SJSA1 (cell line): ENCODE measurements at places on chromosomes 6 and 20. TPM values are rescaled to one million over a fixed set of nuclear protein-coding genes. Genes with fewer than 3 reads are reported as not detected.

LRRC73 gene
- total RNA-seq: not detected in 2 replicates

HIVEP2 gene
- total RNA-seq: 3.2 and 8.3 TPM in 2 replicates

GRCh38 chr6:89566008-89566800 is 72.3 kb downstream of the LYRM2 start:
- H3K27me3 ChIP-seq: peaks cover 20% of the 10 kb centered on the region
- no peaks in the 10 kb centered on the region for H3K36me3 ChIP-seq
- DNase-seq: no peak
- no peak overlapping the region for H3K27ac ChIP-seq
- H3K4me1 ChIP-seq: no peaks in the 10 kb centered on the region
- H3K4me3 ChIP-seq: no peak overlapping the region

- DNase-seq: no peak
- H3K27me3 ChIP-seq: no peaks in the 10 kb centered on the region
- no peak overlapping the region for H3K27ac ChIP-seq
- H3K36me3 ChIP-seq: peaks cover 11% of the 10 kb centered on the region
- peaks cover 8% of the 10 kb centered on the region for H3K4me1 ChIP-seq
Observed at GRCh38 chr20:3933218-3933617, 44.0 kb downstream of the PANK2 start.

DNA sequence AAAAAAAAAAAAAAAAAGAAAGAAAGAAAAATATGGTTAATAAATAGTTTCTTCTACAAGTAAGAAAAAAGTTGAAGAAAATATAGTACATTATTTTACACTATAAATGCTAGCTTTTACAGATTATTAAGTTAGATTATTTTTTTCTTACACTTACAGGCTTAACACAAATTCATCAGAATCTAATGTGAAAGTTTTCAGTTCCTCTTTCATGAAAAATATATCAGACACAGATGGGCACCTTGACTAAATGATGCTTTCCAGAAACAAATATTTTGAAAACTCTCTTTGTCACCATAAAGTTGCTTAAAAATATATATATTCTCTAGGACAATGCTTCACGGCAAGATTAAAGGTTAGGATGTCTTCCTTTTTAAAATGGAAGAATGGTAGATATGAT is 321.8 kb upstream of the HSF2 start:
- no peak for DNase-seq
- H3K36me3 ChIP-seq: no peaks in the 10 kb centered on the region
- H3K4me1 ChIP-seq: no peaks in the 10 kb centered on the region
- no peak overlapping the region for H3K27ac ChIP-seq
- H3K27me3 ChIP-seq: no peaks in the 10 kb centered on the region
- H3K4me3 ChIP-seq: no peak overlapping the region
